Endodermal cell (in vitro differentiated cells): ENCODE measurements at places on chromosomes 4 and X.

- DNase-seq: no peak
Measured at GRCh38 chr4:107497054-107497453, 223.0 kb downstream of the PAPSS1 start.

DNA sequence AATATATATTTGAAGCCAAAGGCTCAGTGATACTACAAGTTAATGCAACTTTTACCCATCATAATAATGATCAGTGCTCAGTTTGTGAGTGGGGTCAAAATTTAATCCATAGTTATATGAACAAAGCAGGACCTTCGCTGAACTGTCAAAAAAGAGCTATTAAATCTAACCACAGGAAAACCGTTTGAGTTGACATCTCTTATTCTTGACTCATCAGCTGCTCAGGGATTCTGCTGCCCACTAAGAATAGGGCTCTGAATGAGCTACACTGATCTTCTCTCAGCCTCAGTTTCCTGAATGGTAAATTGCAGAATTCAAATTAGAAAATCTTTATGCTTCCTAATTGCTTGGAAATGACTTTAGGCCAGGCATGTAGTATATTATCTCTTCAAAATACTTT is 44.9 kb upstream of the NAP1L5 start:
- DNase-seq: no peak

DNA sequence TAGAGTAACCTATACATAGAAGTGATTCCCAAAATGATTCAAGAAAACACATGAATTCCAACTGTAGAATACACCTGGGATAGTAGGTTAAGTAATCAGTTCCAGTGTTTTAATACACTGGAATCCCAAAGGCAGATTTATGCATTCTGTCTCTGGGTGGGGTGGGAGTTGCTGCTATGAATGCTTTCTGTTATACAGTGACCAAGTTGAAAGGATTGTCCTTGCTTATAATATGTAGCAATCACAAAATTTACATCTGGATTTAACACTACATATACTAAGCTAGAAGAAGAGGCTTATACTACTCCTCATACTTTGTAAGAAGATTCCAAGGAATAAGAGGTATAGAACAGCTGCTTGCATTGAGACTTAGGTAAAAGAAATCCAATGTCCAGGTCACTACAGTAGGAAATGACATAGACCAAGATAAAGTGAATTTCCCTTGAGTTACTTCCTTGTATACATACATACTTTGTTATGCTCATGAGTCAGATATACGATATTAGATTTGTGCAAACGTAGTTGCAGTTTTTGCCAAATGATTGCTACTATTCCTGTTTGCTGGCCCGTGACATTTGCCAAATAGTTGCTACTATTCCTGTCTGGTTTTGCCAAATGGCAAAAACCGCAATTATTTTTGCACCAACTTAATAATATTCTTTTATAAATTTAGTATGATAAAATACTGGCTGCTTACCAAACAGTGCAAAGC is 210.5 kb upstream of the DIAPH2 start:
- no peak for DNase-seq

DNA sequence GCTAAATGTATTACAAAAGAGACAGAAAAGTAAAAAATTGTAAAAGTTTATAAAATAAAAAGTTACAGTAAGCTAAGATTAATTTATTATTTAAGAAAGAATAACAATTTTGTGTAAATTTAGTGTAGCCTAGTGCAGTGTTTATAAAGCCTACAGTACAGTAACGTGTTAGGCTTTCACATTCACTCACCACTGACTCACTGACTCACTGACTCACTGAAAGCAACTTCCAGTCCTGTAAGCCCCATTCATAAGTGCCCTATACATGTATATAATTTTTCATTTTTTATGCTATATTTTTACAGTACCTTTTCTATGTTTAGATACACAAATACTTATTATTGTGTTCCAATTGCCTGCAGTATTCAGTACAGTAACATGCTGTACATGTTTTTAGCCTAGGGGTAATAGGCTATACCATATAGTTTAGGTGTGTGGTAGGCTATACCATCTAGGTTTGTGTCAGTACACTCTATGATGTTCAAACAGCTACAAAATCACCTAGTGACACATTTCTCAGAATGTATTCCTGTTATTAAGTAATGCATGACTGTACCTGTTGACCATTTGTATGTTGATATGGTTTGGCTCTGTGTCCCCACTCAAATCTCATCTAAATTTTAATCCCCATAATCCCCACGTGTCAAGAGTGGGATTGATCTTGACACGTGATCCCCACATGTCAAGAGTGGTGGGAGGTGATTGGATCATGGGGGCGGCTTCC is 57.9 kb downstream of the CFAP299 start:
- DNase-seq: no peak
